ENCODE measurements at places on chromosomes 3 and 15. TPM values are rescaled to one million over a fixed set of nuclear protein-coding genes. Genes with fewer than 3 reads are reported as not detected.

- no peak for DNase-seq
- H3K36me3 ChIP-seq, result no peaks in the 10 kb centered on the region
- no peak overlapping the region for H3K4me3 ChIP-seq
- peaks cover 4% of the 10 kb centered on the region for H3K27me3 ChIP-seq
- no peak overlapping the region for H3K27ac ChIP-seq
- H3K4me1 ChIP-seq, result no peaks in the 10 kb centered on the region
Measured at GRCh38 chr3:126621171-126621570, 33.8 kb downstream of the TXNRD3 start.

- no peak for DNase-seq
- no peak overlapping the region for H3K4me3 ChIP-seq
- H3K4me1 ChIP-seq, result peaks cover 5% of the 10 kb centered on the region
Measured at GRCh38 chr15:65330934-65331645, 26.6 kb downstream of the RNU5B-1 start.

GRCh38 chr15:72502220-72502809 is 28.2 kb downstream of the ARIH1 start:
- no peak for DNase-seq
- H3K27ac ChIP-seq, result no peak overlapping the region
- peaks cover 26% of the 10 kb centered on the region for H3K36me3 ChIP-seq
- no peaks in the 10 kb centered on the region for H3K27me3 ChIP-seq
- H3K4me1 ChIP-seq, result peaks cover 46% of the 10 kb centered on the region

The IGSF11 gene
- not detected for total RNA-seq

GRCh38 chr15:66387163-66388042 is 691 bp downstream of the MAP2K1 start:
- H3K36me3 ChIP-seq, result peaks cover 6% of the 10 kb centered on the region
- H3K4me3 ChIP-seq, result peak overlapping the region; percentile 86
- H3K4me1 ChIP-seq, result peaks cover 53% of the 10 kb centered on the region

The XCR1 gene
- total RNA-seq, result not detected

DNA sequence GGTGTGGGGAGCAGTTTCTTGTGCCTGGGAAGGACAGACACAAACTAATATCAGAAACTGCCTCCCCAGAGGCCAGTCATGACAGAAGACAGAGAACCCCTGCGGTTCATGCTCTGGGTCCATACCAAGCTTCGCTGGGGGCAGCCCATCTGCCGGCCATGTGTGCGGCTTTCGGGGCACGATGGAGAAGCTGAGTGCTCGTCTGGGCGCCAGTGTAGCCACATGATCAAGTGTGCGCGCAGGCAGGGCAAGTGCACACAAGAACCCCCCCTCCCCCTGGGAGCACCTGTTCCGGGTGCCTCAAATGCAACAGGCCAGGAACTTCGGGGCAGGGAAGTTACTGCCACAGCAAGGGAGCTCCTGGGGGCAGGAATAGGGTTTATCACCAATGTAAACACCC is 1.8 kb downstream of the ADAMTS17 start:
- H3K27me3 ChIP-seq, result peaks cover 43% of the 10 kb centered on the region
- DNase-seq, result no peak
- H3K4me3 ChIP-seq, result peak overlapping the region; percentile 61
- peaks cover 9% of the 10 kb centered on the region for H3K4me1 ChIP-seq
- H3K27ac ChIP-seq, result no peak overlapping the region

The CLASP2 gene
- 73.3 TPM for total RNA-seq

The CATSPER2 gene
- 12.9 TPM for total RNA-seq

GRCh38 chr15:29736012-29736743 is 86.1 kb downstream of the TJP1 start:
- no peaks in the 10 kb centered on the region for H3K27me3 ChIP-seq
- no peak for DNase-seq
- no peaks in the 10 kb centered on the region for H3K36me3 ChIP-seq
- H3K4me3 ChIP-seq, result no peak overlapping the region

GRCh38 chr3:54900838-54901591 is 26.8 kb downstream of the LRTM1 start:
- no peaks in the 10 kb centered on the region for H3K36me3 ChIP-seq
- H3K27ac ChIP-seq, result no peak overlapping the region
- DNase-seq, result no peak
- no peaks in the 10 kb centered on the region for H3K27me3 ChIP-seq

DNA sequence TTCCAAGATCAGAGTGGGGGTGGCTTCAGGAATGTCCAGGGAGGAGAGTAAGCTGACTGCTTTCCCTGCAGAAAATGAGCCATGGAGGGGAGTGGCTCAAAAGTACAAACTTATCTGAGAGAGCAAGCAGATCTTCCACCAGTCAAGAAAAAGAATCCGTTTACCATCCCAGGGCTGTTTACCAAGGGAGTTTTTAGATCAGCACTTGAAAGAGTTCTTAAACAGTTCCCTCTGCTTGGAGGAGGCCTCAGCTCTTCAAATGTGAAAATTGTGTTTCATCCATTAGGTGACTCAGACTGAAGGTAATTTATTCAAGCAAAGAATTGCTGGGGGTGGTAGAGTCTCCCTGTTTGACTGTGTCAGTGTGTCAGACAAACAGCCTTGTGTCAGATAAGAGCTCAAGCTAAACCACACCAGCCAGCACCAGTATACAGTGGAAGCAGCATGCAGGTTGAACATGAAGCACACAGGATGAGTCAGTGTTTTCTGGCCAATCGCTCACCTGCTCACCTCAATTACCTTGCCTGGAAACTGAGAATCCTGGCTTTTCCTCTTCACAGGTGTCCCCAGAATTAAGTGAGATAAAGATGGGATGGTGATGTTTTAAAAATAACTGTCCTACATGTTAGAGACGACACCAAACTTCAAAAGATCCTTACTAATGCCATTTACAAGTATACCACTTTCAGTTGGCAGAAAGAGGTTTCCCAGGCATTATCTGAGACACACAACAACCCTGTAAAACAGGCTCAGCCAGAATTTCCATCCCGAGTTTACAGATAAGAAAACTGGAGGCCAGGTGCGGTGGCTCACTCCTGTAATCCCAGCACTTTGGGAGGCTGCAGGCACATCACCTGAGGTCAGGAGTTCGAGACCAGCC is 21.7 kb downstream of the SH3BP5 start:
- H3K27ac ChIP-seq, result peak overlapping the region; percentile 83
- peaks cover 42% of the 10 kb centered on the region for H3K36me3 ChIP-seq
- no peak for DNase-seq

The PEX5L gene
- not detected for total RNA-seq

- no peak for DNase-seq
- H3K36me3 ChIP-seq, result peaks cover 99% of the 10 kb centered on the region
- H3K27me3 ChIP-seq, result no peaks in the 10 kb centered on the region
- H3K27ac ChIP-seq, result peak overlapping the region; percentile 69
Measured at GRCh38 chr15:78925956-78926743, 18.7 kb downstream of the CTSH start.

All from activated B cell treated with CpG ODN at 0.5 μM for 24 hours (primary cell).